ENCODE measurements at places on chromosomes 7 and 10.

GRCh38 chr10:22925088-22925487, 2.8 kb upstream of the ARMC3 start:
- no peak for DNase-seq

- no peak for DNase-seq
Observed at GRCh38 chr7:53672681-53673080, 637.2 kb downstream of the POM121L12 start.

- DNase-seq = no peak
Observed at GRCh38 chr10:110833234-110833940, 38.3 kb upstream of the PDCD4 start.

GRCh38 chr10:78339251-78339650, 305.6 kb downstream of the RPS24 start:
- DNase-seq = no peak

GRCh38 chr10:58064714-58065528, 202.8 kb downstream of the IPMK start:
- DNase-seq = peak; percentile 53

- DNase-seq = no peak
Observed at GRCh38 chr10:44066527-44067255, 318.2 kb downstream of the CXCL12 start.

- DNase-seq = no peak
Observed at GRCh38 chr7:120588416-120588815, 269.5 kb downstream of the TSPAN12 start.

DNA sequence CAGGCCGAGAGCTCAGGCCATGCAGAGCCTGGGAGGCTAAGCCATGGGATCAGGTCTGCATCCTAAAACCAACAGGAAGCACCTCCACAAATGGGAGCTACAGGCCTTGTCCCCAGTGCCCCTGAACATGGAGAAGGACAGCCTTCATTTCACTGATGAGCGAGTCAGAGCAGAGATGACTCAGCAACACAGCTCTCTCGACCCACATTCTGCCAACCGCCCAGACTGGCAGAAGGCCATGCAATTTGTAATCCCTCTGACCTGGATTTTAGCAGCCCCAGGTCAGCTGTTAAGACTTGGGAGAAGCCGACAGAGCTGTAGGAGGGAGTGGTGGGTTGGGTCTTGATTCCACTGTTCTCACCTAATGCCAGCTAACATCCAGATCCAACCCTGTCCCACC, 25.5 kb downstream of the VOPP1 start:
- peak; percentile 89 for DNase-seq

DNA sequence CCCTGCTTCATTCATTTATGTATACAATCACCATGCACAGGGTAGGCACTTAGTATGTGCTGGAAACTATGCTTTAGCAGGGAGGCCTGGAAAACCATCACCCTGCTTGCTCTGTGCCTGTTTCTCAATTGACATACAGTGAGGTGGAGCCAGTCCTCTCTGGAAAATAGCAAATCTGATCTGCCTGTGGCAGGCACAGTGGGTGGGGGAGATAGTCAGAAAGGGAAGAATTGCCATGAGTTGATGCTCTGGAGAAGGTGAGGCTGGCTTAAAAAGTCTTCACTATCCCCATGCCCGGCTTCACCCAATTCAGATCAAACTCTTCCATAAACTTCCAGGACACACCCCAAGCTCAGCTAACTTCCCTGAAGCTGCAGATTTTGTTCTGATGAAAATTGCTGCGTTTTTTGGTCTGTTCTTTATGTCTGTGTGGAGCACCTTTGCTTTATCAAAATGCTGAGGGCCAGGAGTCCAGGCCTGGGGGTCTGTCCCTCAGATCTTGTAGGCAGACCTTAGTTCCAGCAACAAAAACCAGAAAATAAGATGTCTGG, 84.8 kb downstream of the ANK3 start:
- no peak for DNase-seq

- DNase-seq = no peak
Observed at GRCh38 chr10:91380873-91381256, 29.3 kb upstream of the HECTD2 start.

GRCh38 chr7:72437610-72438009, 25.5 kb upstream of the CALN1 start:
- no peak for DNase-seq

GRCh38 chr7:98285157-98286092, 3.9 kb downstream of the BRI3 start:
- no peak for DNase-seq

- peak; percentile 13 for DNase-seq
Observed at GRCh38 chr7:147279514-147279913, 1162.9 kb downstream of the CNTNAP2 start.

Data from fibroblast of skin of back (primary cell).